GM12878 (cell line): ENCODE measurements at places on chromosomes 7 and 10. TPM values are rescaled to one million over a fixed set of nuclear protein-coding genes. Genes with fewer than 3 reads are reported as not detected.

- no peak for DNase-seq
Measured at GRCh38 chr10:70652761-70653657, 19.3 kb upstream of the ADAMTS14 start.

DNA sequence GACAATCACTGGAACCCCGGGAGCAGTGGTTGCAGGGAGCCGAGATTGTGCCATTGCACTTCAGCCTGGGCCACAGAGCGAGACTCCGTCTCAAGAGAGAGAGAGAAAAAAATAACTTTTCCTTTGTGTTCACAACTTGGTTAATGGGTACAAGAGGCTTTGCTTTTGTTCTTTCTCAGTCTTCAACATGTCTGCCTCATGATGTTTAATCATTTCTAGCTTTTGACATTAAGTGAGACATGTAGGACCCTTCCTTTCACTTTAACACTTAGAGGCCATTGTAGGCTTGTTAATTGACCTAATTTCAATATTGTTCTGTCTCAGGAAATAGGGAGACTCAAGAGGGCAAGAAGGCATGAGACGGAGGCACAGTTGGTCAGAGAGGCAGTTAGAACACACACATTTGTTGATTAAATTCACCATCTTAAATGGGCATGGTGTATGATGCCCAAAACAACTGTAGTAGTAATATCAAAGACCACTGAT, 9.3 kb upstream of the CRCP start:
- DNase-seq, result no peak

GRCh38 chr10:70903262-70903921, 15.0 kb upstream of the PCBD1 start:
- DNase-seq, result no peak

The PDLIM1 gene
- total RNA-seq, result 527 and 530 TPM in 2 replicates

DNA sequence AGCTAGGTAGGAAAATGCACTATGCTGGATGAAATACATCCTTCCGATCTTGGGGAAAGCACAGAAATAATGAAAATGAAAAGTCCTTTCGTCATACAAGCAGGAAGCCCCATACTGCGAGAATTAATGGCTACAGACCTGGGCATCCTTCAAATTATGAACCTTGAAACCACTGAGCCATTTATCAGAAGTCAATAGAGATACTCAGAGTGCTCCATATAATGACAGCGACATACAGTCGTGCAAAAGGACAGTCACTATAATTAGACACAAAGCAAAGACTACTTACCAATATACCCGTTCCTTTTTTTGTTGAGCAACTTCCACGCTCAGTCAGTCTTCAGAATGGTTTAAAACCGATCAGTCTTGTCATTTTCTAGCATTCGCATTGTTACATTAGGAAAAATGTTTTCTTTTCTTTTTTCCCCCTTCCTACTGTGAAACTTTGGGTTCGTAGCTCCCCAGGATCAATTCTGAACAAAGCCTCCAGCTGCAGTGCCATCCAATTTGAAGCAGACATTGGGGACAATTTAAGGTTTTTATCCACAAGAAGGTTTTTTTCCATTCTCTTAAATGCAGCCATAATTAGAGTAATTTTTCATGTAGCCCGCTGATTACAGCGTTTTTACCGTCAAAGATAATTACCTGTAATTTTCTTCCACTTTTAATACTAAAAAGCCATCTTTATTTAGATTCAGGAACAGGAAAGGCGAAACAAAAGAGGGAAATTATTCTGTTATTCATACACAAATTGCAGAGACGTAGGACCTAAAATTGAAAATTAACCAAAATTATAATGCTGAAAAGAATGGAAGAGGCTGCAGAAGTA, 6.4 kb downstream of the DLX6 start:
- DNase-seq, result no peak

The MYO1G gene
- total RNA-seq, result 224 and 232 TPM in 2 replicates

- no peak for DNase-seq
Measured at GRCh38 chr10:132610071-132610701, 72.6 kb downstream of the INPP5A start.

The GNGT1 gene
- total RNA-seq, result not detected in 2 replicates

The TAS2R3 gene
- 0.21 and 0.24 TPM in 2 replicates for total RNA-seq

The MBL2 gene
- not detected in 2 replicates for total RNA-seq

- peak; percentile 74 for DNase-seq
Measured at GRCh38 chr7:30322271-30323005, 38.0 kb downstream of the ZNRF2 start.

DNA sequence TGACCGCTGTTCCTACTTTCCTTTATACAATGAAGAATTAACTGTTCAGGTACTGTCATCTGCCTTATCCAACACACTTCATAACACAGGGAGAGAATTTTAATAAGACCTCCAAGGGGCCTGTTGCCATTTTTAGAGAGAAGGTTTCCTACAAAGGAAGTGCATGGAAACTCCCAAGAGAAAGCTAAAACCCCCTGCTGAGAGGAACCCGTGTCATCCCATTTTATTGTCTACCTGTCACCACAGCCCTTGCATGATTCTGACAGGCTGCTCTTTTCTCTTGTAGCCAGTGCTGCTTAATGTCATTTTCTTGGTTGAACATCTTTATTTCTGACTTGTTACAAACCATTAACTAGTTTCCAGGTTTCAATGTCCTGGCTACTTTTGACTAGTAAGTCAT, 98.4 kb downstream of the SNX10 start:
- DNase-seq, result no peak

DNA sequence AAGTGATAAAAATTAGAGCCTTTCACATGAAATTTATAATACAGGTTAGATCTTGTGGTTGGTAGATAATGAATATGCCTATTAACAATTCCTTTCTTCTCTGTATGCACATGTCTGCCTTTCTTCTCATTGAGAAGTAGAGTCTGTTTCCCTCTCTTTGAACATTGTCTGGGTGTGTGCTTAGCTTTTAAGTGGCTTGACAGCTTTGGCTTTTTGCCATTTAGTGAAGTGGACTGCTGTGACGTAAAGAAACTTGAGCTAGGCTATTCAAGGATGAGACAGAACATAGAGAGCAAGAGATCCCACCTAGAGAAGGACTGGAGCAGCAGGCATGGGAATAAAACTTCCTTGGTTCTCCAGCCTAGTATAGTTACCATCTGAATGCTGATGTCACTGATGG, 996.7 kb upstream of the CELF2 start:
- no peak for DNase-seq

The LSM8 gene
- 41.4 and 46.9 TPM in 2 replicates for total RNA-seq

DNA sequence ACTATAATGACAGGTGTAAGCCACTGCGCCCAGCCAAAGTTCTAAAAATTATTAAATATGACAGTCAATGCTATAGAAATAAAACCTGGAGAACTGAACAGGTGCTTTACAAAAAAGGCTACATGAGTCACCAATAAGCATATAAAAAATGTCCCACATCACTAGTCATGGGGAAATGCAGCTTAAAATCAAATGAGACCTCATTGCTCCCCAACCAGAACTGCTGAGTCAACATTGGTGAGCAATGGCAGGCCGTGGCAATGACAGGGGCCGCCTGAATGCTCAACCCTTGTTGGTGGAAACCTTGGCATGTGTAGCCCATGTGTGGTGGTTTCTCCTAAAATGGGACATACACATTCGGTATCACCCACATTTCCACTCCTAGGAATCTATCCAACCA, 352.3 kb upstream of the KLF6 start:
- no peak for DNase-seq

- peak; percentile 13 for DNase-seq
Measured at GRCh38 chr7:4951903-4952636, 6.9 kb downstream of the MMD2 start.

GRCh38 chr7:29231671-29232232, 37.2 kb downstream of the CHN2 start:
- DNase-seq, result no peak

DNA sequence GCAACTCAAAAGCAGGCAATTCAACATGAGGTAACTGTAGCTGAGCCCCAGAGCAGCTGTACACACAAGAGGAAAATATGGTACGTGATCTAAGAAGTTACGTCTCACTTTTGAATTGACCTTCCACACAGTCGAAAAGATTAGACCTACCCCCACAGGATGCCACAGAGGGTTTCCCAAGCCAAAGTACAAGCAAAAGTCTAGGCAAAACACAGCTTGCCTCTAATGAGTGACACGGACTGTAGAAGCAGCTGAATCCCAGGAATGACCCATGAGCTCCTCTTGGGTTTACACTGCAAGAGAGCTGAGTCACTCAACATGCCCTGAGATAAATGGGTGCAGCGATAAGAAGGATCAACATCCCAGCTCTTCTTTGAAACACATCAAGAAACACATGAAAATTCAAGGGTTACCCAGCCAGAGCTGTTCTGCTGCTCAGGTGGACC, 9.8 kb downstream of the CREB3L2 start:
- DNase-seq, result no peak

- no peak for DNase-seq
Measured at GRCh38 chr7:135213831-135214230, 2.5 kb upstream of the WDR91 start.

The CLRN3 gene
- total RNA-seq, result not detected in 2 replicates

The SPACDR gene
- 1.1 and 1.5 TPM in 2 replicates for total RNA-seq

The CALHM1 gene
- 0.31 and 0.40 TPM in 2 replicates for total RNA-seq

DNA sequence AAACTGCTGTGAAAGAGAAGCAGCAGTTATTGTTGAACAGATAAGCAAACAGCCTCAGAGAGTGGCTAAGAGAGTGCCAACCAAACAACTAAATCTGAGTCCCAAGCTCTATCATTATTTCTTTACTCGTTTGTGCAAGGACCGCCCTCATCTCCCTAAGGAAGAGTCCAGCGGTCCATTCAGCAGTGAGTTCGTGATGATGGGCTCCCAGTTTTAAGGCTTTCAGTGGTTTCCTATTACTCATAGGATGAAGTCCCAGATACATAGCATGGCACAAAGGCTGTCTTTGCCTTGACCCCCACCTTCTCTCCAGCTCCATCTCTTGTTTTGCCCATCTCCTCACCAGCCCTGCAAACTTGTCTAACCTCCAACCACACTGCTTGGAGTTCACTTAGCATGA, 24.3 kb upstream of the PDE1C start:
- no peak for DNase-seq

- no peak for DNase-seq
Measured at GRCh38 chr10:110275128-110275729, 29.5 kb downstream of the SMNDC1 start.

DNA sequence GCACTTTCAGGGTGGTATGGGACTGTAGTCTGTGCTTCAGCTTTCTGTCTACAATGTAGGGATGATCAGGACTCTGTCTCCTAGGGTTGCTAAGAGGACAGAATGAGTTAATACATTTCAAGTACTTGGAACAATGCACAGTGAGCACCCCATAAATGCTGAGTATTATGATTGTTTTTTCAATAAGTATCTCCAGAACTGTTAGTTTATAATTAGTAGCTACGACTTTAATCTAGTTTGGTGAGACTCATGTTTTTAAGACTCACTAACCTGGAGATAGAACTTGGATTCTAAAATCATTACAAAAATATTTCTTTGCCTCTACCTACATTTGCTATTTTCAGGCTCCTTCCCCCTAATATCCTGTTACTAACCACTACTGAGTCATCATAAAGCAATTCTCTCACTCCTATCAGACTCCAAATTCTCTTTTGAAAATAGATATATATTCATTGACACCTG, 95.3 kb downstream of the CPED1 start:
- DNase-seq, result no peak

The CUBN gene
- total RNA-seq, result 0.03 TPM in 1 of 2 replicates, not detected in the other

DNA sequence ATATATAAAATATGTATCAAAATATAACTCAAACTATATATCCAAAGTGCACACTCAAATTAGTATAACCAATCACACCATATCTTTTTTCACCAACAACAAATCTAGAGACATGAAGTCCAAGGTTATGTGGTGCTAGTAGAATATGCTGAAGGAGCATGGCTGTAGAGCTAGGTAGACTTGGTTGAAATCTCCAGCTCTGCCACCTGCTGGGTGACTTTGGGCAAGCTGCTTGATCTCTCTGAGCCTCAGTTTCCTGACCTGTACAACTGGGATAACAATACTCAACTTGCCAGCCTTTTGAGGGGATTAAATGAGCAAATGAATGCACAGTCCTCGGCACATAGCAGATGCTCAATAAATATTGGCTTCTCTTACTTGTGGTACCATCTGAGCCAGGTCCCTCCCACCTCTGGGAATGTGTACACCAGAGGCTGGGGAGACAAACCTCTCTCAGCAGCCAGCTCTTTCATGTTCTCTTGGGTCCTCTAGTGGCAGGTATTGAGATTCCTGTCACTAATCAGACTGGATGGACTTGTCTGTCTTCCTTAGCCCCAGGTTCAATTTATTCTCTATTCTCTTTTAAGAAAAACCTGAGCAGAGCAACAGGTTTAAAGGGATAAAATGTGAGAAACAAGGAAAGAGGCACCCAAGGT, 94.3 kb upstream of the PDE1C start:
- no peak for DNase-seq

The PNLIP gene
- total RNA-seq, result 1.1 and 2.4 TPM in 2 replicates

- DNase-seq, result no peak
Measured at GRCh38 chr7:3301831-3302618, 973 bp downstream of the SDK1 start.

The ZNF853 gene
- 0.11 and 0.13 TPM in 2 replicates for total RNA-seq

DNA sequence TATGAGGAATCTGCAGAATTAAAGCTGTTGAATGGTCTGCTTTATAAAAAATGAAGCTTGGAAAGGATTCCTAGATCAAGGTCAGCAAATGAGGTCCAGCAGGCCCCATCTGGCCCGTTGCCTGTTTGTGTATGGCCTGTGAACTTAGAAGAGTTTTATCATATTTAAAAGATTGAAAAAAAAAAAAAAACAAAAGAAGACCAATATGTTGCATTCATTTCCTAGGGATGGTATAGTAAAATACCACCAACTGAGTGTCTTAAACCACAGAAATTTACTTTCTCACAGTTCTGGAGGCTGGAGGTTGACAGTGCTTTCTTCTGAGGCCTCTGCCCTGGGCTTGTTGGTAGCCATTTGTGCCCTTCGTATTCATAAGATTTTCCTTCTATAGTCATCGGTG, 109.2 kb downstream of the PPP1R3A start:
- no peak for DNase-seq

The JCAD gene
- 0.13 and 0.28 TPM in 2 replicates for total RNA-seq

The SPDYE2 gene
- total RNA-seq, result not detected in 2 replicates

- DNase-seq, result no peak
Measured at GRCh38 chr10:4390219-4390618, 435.8 kb upstream of the AKR1E2 start.

- no peak for DNase-seq
Measured at GRCh38 chr7:87218796-87219544, 562 bp downstream of the TMEM243 start.

DNA sequence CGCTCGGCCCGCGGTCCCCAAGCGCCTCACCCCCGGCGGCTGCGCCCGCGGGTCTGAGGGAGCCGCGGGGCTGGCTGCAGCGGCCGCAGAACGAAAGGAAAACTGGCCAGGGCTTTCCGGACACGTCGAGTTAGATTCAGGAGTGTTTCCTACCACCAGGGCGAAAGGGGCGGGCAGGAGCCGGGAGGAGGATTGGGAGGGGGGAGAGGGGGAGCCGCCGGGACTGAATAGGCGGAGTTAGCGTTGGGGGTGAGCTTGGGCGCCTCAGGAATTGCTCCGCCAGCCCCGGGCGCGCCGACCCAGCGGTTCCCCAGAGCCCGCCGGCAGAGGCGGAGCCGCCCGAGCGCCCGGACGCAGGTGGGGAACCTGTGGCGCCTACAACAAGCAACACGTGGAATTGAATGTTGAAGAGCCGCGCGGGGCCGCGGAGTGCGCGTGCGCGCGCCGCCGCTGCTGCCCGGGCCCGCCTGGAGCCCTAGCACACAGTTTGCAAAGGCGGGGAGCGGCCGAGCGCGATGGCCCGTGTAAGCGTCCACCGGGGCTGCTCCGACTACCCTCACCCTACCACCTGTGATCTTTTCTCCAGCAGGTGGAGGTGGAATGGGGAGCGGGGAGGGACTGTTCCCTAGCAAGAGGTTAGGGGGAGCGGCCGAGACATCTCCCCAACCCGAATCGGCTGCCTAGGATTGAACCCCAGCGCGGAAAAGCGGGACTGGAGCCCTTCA, at the start of gene CADPS2:
Gene CADPS2, minus strand, starts transcription at position 104 of the 725 bp plus-strand sequence. CDS start 123 bp downstream, outside the sequence.
- DNase-seq, result no peak

The TDRD1 gene
- total RNA-seq, result not detected in 2 replicates
